ENCODE measurements at places on chromosomes 7 and 10.
A peak's percentile ranks its signal among the peaks of the same experiment; 100 is the strongest.

- no peak for DNase-seq
Measured at GRCh38 chr7:91559947-91560346, 295.7 kb downstream of the FZD1 start.

DNA sequence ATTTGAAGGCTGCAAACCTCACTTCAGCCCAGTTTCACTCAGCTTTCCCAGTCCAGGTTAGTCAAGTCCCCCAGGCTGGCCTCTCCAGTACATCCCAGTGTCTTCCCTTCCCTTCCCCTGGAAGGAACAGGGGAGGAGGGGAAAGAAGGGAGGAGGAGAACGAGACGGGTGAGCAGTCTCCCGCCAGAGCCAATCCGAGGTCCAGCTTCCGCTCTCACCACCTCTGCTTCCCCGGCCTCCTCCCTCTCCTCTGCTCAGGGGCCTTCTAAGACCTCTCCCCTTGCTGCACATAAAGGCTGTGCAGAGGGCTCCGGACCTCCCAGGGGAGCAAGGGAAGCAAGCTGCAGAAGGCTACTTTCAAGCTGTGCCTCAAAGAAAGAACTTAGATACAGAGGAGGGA, 4.1 kb downstream of the ATG9B start:
- no peak for DNase-seq

DNA sequence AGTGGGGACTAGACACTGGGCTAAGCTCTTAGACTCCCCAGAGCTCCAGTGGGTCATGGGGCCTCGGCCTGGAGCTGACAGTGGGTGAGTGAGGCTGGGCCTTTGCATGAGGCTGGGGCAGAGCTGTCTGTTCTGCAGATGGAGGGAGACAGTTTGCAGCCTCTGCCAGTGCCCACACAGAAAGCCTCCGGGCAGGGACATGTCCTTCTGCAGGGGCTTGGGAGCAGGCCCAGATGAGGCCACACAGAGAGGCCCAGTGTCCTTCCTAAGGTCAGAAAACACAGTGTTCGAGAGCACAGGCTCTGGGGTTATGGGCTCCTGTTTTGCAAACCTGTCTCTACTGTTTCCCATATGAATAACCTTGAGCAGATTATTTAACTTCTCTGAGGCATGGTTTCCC, 25.1 kb upstream of the HK1 start:
- DNase-seq, result no peak

DNA sequence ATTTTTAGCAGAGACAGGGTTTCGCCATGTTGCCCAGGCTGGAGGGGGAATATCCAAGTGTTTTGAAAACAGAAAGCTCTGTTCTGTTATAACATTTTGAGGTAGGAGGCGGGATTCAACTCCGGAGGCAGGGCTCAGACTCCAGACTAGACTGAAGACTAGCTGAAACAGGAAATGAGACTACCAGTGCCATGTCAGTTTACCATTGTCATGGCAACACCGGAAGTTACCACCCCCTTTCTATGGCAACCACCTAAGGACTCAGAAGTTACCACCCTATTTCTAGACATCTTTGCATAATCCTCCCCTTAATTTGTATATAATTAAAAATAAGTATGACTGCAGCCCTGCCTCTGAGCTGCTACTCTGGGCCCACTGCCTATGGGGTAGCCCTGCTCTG, 1069.1 kb upstream of the AUTS2 start:
- DNase-seq, result no peak

GRCh38 chr10:29763396-29763795, 128.6 kb upstream of the SVIL start:
- DNase-seq, result no peak

DNA sequence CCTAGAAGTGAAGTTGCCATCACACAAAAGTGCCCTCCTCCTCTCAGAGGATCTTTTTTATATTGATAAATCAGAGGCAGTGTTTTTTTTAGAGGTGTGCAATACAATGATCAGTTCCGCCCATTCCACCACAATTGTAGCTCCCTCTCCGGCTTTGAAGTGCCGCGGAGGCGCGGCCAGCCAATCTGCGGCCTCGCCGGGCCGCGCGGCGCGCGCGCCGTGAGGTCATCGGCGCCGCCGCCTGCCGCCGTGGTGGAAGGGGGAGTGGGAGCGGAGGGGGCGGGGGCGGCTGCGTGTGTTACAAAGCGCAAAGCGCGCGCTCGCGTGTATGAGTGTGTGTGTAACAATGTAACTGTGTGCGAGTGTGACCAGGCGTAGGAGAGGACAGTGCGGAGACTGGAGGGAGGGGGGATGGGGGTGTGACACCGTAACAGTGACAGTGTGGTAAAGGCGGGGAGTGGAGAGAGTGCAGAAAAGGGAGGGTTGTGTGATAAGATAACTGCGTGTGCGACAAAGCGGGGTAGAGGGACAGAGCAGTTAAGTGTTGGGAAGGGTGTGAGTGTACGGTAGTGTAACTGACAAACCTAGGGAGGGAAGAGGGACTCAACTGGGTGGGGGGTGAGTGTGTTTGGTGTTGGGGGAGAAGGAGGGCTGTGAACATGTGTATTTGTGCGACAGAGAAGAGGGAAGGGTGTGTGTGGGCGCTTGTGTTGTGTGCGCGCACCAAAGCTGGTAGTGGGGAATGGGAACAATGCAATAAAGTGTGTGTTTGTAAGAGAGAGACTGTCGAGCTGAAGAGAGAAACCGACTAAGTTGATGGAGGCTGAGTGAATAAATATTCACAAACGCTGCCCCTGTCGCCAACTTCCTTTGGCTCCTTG, at the start of gene SP8:
Gene SP8 (minus strand): TSS at position 108 of the 881 bp plus-strand sequence. CDS start 88 bp downstream, at position 20.
- DNase-seq, result no peak

GRCh38 chr7:116912269-116912909, 40.9 kb upstream of the ST7 start:
- DNase-seq, result no peak

DNA sequence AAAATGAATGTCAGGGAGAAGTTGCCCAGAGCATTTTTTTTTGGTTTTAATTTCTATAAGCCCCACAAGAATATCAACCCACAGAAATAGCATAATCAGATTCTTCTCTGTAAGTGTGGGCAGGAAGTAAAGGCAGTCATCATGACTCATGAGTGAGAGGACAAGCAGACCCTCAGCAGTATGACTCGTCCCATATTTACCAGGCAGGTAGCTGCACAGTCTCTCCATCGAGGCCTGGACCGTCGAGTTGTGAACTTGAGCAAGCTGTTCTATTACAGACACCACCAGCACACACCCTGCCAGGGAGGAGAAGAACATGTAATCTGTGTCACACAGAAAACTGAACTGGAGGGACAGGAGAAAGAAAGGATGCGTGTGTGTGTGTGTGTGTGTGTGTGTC, 37.8 kb downstream of the AOAH start:
- DNase-seq, result no peak

- no peak for DNase-seq
Measured at GRCh38 chr7:85479918-85480643, 293.2 kb upstream of the SEMA3D start.

- DNase-seq, result peak; percentile 27
Measured at GRCh38 chr10:48502791-48503190, 102.1 kb downstream of the ARHGAP22 start.

DNA sequence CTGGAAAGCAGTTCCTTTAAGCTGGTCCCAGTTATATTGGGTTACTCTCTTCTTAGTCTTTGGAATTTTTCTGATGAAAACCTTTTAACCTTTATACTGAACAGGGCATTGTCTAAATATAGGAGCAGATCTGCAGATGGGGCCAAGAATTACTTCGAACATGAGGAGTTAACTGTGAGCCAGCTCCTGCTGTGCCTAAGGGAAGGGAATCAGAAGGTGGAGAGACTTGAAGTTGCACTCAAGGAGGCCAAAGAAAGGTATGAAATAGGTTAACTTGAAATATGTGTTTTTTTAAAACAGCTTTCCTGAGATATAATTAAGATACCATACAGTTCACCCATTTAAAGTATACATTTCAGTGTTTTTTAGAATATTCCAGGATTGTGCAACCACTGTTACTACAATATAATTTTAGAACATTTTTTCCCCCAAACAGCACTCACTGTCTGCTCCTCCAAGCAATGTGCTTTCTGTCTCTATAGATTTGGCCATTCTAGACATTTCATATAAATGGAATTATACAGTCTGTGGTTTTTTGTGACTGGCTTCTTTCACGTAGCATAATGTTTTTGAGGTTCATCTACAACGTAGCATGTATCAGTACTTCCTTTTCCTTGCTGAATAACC, 18.9 kb downstream of the OPTN start:
- DNase-seq, result no peak

DNA sequence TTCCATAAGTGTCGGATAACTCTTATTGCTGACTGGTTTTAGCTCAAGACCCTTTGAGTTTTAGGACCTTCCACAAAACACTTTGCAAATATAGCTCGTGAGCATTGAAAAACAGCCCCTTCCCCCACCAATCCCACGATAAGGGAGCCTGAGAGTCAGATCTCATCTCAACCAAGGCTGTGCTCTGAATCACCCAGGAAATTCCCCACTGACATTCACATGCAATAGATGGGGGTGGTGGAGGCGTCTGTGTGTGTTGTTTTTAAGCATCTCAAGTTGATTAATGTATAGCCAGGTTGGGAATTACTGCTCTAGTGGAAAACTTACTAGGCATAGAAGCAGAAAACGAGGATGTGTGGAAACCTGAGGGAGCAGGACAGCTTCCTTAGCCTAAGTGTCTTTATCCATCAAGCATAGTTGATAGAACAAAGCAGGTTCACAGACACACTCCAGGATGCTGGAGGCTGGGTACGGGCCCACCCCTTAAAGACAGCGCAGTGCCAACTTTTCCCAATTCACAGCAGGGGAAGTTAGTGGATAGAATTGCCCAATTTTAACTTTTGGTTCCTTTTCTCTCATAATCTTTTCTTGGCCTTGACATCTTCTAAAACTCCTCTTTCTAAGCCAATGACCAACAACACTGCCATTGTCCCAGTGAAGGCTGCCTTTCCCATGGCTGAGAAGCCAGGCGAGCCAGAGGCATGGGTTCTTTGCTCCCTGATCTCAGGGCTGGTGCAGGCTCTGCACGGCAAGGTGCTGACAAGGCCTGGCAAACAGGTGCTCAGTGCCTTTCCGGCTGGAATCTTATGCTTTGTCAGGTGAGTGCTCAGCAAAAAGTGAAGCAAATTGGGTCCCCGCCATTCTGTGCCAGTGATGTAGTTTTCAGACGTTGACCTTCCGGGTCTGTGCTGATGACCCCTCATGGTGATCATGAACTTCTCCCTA, 98.5 kb upstream of the INSIG1 start:
- DNase-seq, result no peak

- DNase-seq, result no peak
Measured at GRCh38 chr7:101133621-101134398, 6.9 kb downstream of the SERPINE1 start.

- DNase-seq, result no peak
Measured at GRCh38 chr10:114095559-114096337, 52.1 kb downstream of the ADRB1 start.

DNA sequence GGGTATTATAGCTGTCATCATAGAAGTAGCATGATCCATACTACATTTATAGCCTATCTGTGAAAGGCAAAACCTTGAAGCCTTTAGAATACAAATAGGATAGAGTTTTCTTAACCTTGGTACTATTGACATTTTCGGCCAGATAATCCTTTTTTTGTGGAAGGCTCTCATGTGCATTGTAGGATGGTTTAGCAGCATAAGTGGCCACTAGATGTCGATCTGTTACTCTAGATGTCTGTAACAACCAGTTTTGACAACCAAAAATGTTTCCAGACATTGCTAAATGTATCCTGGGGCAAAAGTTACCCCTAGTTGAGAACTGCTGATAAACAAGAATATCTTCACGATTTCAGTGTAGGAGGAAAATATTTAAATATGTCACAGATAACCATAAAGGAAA, 319.4 kb upstream of the GALNT17 start:
- no peak for DNase-seq

DNA sequence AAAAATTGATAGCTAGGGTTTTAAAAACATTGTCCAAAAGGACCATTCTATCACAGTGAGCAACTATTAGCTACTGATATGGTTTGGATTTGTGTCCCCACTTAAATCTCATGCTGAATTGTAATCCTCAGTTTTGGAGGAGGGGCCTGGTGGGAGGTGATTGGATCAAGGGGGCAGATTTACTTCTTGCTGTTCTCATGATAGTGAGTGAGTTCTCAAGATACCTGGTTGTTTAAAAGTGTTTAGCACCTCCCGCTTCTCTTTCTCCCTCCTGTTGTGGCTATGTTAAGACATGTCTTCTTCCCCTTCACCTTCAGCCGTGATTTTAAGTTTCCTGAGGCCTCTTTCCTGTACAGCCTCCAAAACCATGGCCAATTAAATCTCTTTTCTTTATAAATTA, 500.4 kb upstream of the POT1 start:
- no peak for DNase-seq

GRCh38 chr7:146539836-146540235, 423.2 kb downstream of the CNTNAP2 start:
- no peak for DNase-seq

- no peak for DNase-seq
Measured at GRCh38 chr7:157058701-157059100, 48.2 kb upstream of the MNX1 start.

DNA sequence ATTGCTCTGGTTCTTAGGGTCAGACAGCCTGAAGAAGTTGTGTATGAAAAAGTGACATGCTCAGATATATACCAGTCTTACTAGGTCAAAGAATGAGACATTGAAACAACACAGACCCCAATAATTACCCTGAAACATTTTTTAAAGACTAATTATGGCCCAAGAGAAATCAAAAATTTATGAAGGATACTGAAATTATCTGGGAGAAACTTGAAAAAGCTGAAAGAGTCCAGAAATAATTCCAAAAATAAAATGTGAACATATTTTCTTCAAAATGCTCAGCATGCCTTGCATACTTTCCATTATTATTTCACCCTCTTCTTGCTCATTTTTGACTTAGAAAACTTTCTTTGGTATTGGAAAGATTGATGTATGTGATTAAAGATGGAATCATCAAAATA, 198.9 kb upstream of the CCDC6 start:
- DNase-seq, result no peak

- DNase-seq, result no peak
Measured at GRCh38 chr10:4698075-4698474, 127.9 kb upstream of the AKR1E2 start.

DNA sequence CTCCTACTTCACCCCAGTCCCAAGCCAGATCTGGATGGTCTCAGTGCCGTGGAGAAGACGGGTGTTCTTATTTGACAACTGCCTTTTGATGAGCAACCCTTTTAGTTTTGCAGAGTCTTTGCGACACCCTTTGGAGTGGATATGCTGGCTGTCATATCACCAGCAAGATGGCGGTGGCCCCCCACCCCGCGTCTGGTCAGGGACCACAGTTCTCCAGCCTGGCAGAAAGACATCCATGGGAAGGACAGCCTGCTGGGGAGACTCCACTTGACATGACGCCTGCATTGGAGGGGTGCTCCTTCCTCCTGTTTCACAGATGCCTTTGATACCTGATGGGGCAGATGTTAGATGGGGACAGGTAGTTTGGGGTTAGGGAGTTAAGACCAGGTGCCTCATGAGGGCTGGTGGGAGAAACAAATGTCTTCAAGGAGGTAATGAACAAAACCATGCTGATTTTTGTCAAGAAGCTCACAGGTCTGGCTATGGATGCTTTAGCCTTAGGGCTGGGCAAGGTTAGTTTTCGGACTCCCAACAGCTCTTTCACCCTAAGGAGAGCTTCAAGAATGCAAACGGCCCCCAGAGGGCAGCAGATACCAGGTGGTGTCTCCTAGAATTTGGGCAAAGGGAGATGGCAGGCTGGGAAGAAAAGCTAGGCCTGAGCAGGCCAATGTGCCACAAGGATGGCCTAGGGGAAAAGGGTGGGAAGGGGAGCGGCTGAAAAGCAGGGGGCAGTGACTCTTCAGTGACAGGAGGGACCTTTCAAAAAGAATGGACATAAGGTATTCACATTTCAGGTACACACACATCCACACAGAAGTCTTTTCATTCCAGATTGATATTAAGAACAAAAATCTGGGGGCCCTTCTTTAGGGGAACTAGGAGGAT, 95.2 kb downstream of the CLEC2L start:
- DNase-seq, result peak; percentile 53

- no peak for DNase-seq
Measured at GRCh38 chr7:157613575-157614322, 276.9 kb downstream of the DNAJB6 start.
